CD4-positive, alpha-beta T cell treated with Interleukin-17A for 4 hours (primary cell): ENCODE measurements at places on chromosomes 6 and 20.
A peak's percentile ranks its signal among the peaks of the same experiment; 100 is the strongest.

- DNase-seq = peak; percentile 33
Observed at GRCh38 chr6:13624871-13625288, 9.7 kb downstream of the NOL7 start.

DNA sequence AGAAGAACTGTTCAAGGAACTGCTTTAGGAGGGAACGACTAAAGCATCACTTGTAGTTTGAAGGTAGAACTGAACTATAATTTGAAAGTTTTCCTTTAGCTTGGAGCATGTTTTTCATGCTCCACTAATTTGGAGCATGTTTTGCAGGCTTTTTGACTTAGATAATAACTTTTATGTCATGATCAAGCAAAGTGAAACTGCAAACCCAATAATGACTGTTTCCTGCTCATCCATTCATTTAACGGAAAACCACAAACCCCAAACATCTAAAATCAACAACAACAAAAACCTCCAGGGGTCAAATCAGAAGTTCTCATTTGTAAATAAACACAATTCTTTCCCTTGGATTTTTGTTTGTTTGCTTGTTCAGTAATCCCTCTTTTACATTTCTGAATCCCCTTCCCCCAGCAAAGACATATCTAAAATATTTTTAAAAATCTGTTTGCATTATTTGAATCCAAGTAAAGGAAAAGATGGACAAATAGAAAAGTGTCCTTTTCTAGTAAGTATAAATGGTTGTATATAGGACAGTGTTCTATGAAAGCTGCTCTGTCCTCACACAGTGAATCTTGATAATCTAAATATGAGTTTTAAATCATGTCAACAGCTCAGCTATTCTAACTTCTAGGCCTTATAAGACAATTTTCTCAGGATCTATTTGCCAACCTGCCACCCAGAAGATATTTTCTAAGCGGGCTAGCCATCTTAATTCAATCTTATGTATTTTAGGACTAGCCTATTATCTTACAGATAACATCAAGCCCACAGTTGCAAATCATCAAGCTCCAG, 2.6 kb downstream of the SIM1 start:
- DNase-seq = no peak

- DNase-seq = no peak
Observed at GRCh38 chr6:143976806-143977349, 31.2 kb downstream of the PLAGL1 start.

DNA sequence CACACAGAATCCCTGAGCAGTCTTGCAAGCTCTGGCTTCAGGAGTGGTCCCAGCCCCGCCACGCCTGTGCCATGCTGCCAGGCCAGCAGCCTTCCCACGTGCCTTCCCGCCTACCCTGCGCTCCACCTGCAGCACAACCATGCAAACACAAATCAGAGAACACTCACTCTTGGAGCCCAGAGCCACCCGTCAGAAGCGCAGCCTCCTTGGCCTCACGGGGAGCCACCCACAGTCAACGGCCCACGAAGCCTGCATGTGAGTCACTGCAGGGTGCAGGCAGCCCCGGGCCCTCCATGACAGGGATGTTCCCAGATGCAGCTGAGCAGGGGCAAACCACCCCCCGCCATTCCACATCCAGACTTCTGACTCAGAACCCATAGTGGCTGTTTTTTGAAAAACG, 217.0 kb downstream of the DLL1 start:
- no peak for DNase-seq

- no peak for DNase-seq
Observed at GRCh38 chr6:130503146-130503545, 137.3 kb downstream of the TMEM200A start.

GRCh38 chr6:51578994-51579393, 508.4 kb downstream of the PKHD1 start:
- DNase-seq = no peak

- DNase-seq = peak; percentile 79
Observed at GRCh38 chr20:51541189-51542032, 1.1 kb downstream of the NFATC2 start.

DNA sequence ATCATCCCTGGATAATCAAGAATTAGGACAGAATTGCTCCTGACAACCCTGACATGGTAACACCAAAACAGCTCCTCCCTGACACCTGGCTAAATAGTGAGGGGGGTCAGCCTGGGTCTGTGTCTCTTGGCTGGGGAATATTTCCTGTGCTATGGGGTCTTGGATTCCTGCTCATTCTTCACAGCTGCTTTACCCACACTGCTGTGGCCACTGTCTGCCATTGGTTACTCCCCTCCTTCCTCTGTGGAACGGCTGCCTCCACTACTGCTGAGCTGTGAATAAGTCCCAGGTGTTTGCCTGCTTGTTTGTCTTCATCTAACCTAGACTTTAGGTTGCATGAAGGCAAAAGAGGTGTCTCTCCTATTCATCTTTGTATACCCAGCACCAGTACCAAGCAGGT, 33.9 kb upstream of the TXLNB start:
- no peak for DNase-seq

DNA sequence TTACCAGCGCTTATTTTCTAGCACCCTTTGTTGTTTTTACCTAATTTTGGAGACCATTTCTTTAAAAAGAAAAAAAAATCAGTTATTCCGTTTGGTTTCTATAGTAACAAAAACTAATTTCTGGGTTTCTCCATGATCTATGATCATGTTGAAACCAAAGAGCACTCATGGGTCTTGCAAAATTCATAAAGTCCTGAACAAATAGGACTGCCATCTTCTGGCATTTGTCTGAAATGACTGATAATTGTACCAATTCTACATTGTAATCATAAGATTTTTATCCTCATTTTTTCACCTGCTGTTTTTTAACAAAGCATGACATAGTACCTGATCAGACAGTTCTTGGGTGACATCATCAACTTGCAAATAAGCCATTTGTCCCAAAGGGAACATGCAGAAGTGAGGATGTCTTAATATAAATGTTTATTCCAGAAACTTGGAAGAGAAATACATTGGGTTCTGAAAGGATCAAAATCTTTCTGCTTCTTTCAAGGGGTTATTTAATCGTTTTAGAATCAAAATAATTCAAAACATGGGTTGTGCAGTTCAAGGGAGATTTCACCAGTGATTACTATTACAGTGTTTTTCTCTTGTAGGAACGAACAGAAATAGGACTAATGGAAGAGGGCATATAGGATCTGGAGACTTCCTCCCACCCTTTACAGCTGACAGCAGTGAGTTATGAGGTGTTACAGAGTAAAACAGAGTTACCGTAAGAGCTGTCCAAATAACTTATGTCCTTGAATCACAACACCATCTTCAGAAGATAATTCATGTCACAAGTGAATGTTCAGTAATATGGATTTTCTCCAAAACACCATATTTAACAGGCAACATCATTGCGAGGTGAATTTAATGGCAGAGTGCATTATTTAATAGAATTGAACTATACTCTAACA, 87.1 kb upstream of the GJE1 start:
- DNase-seq = no peak

DNA sequence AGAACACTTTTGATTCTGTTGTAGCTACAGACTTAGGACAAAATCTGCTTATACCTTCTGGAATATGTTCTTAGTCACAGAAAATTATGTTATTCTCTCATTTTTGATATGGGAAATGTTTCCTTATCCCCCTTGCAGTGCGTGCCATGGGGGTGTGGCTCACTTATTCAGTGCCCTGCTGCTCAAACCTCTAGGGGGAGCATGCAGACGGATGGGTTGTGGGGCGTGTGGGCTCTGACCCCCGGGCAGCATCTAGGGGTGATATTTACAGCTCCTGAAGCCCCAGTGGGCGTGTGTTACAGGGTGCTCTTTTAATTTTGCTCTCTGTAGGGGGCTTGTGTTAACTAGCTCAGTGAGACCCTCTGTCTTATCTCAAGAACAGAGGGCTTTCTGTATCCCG, 61.3 kb upstream of the FERMT1 start:
- no peak for DNase-seq

- DNase-seq = no peak
Observed at GRCh38 chr6:169857343-169858292, 106.2 kb downstream of the ERMARD start.

DNA sequence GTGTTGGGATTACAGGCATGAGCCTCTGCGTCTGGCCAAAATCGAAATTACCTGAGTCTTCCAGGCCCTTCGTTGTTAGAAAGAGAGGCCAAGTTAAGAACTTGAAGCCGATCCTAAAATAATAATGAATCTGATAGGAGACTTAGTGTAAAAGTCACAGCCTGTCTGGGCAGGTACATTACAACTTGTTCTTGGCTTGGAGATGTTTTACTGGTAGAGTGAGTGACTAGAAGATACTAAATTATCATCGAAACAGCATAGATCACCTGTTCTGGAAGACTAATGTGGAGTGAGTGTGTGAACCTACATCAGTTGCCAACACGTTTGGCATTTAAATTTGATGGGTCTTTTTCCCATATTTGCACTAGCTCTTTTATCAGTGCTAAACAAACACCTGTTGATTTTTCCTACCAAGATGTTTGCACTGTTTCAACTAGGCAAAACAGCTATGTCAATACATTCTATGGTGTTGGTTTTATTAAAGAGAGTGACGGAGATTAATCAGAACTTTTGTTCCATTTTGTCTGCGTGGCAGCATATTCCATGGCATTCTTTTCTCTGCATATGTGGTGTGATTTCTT, 4.6 kb upstream of the TMEM217 start:
- DNase-seq = no peak

DNA sequence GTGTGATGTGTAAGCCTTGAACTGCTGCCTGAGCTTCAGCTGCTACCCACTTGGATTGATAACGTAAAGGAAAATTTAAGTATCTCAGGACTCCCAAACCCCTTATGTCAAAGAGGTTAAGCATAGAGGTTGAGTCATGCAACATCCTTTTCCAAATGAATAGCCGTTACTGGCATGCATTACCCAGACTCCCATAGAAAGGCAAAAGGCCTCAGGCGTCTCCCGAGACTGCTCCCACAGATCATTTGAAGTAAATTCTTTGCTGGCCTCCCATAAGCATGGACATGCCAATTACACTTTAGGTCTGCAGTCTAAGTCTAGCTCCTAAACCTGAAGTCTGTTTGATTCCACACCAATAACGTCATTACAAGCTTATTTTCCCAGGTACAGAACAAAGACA, 14.7 kb downstream of the IPCEF1 start:
- no peak for DNase-seq

GRCh38 chr6:105484238-105485161, 81.6 kb upstream of the PREP start:
- DNase-seq = no peak

- DNase-seq = peak; percentile 57
Observed at GRCh38 chr6:157990321-157991066, 8.8 kb downstream of the SYNJ2 start.

- no peak for DNase-seq
Observed at GRCh38 chr6:78436335-78436734, 431.0 kb upstream of the IRAK1BP1 start.

DNA sequence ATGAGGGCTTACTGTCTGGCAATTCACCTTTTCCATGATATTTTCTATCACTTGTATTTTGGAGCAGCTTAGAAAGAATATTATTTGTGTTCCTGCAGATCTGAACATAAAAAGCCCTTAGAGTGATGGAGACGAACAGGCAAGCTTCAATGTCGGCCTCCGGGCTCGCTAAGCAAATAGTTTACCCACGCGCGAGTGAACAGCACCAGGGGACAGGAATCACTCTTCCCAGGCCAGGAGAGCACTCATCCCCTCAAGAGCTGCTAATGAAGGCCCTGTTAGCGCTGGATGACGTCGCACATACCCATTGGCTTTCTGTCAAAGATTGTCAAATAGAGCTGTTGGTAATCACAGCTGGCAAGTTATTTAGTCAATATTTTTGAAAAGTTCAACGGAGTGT, 395.7 kb downstream of the ZFAND3 start:
- no peak for DNase-seq

GRCh38 chr6:27894839-27895762, 17.1 kb downstream of the OR2B2 start:
- peak; percentile 68 for DNase-seq

DNA sequence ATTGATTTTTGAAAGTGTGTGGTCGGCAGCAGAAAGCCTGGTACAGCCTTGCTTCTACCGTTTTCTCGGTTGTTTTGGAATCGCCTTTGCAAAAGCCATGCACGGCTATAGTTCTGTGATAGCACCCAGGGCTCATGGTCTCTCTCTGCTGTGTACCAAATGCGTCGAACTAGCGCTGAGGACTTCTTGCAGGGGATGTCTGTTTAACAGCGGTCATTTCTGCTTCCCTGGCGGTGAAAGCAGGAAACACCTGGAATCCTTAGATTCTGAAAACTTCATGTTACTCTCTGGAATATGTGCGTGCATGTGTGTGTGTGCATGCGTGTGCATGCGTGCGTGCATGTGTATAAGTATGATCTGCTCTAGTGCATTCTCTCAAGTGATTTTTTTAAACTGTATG, 26.1 kb upstream of the GCNT2 start:
- no peak for DNase-seq

GRCh38 chr6:104969785-104970581, 13.1 kb downstream of the LIN28B start:
- no peak for DNase-seq

GRCh38 chr6:106069478-106069877, 16.7 kb upstream of the PRDM1 start:
- no peak for DNase-seq

- DNase-seq = no peak
Observed at GRCh38 chr20:25496165-25496967, 88.9 kb downstream of the GINS1 start.

GRCh38 chr6:1856381-1856780, 246.7 kb downstream of the FOXC1 start:
- no peak for DNase-seq

- no peak for DNase-seq
Observed at GRCh38 chr6:122838060-122838780, 49.2 kb downstream of the SMPDL3A start.

DNA sequence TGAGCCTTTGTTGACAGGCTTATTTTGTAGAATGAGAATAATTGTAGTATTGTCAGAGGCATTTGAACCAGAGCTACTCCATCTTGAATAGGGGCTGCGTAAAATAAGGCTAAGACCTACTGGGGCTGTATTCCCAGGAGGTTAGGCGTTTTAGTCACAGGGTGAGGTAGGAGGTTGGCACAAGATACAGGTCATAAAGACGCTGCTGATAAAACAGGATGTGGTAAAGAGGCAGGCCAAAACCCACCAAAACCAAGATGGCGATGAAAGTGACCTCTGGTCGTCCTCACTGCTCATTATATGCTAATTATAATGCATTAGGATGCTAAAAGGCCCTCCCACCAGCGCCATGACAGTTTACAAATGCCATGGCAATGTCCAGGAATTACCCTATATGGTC, 82.7 kb downstream of the PFDN4 start:
- DNase-seq = no peak

GRCh38 chr6:20403766-20404640, 2.3 kb downstream of the E2F3 start:
- peak; percentile 71 for DNase-seq

- no peak for DNase-seq
Observed at GRCh38 chr6:81859884-81860283, 107.4 kb upstream of the TENT5A start.

DNA sequence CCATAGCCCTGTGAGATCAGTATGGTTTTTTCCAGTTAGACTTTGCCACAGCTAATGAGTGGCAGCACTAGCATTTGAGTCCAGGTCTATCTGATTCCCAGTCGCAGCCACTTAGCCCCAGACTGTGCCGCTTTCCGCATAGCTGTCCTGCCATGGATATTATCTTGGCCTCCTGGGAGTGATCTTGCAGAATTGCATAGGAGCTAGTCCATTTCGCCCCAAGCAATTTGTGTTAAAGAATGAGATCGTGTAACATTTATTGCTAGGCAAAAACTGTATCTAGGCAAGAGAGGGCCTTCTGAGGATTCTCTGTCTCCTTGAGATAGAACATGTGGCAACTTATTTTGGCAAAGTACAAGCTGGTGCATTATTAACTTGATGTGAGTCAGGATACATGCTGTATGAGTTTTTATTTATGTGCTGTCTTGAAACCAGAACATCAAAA, 74.2 kb downstream of the EZR start:
- DNase-seq = no peak
